ENCODE measurements at places on chromosomes 1 and 21.

GRCh38 chr1:243923292-243924171 lies 73.5 kb upstream of the AKT3 start:
- DNase-seq: no peak

GRCh38 chr1:248825136-248825535 lies 579 bp downstream of the SH3BP5L start:
- DNase-seq: no peak

GRCh38 chr1:228987736-228988506 lies 252.6 kb downstream of the RHOU start:
- no peak for DNase-seq

DNA sequence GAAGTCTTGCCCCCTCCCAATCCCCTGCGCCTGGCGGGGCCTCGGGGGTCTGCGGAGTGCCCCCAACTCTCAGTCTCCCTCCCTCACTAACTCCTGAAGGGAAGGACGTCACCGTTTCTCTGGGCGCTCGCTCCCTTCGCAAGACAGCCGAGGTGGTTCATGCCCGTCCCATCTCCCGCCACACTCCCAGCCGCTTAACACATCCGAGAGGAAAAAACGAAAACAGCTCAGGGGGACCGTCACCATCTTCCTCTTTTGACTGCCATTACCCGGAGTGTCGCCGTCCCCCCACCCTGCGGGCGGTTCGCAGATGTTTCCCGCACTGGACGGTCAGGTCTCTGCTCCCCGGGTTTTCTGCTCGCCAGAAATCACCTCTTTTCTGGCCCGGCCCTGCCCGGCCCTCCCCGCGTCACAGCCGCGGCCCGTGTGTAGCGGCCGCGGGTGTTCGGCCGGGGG lies 532 bp downstream of the ERO1B start:
- DNase-seq: peak; percentile 81

GRCh38 chr1:214662223-214662785 lies 59.3 kb downstream of the CENPF start:
- DNase-seq: no peak

DNA sequence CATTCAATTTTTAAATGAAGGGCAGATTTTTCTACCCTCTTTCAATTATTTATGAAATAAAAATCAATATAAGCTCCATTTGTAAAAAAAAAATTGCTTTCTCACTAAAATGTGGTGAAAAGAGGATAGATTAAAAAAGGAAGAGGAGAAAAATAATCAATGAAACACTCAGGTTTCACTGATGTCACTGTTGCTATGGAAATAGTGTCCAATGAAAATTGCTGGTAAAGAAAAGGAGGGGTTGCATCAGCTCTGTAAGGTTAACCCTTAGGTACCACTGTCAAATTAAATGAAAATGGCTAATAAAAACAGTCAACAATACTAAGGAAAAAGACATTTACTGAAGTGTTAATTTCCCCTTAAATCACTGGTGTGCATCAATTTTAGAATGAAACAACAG lies 91.6 kb upstream of the TTC39A start:
- peak; percentile 92 for DNase-seq

GRCh38 chr1:66562561-66562960 lies 28.6 kb downstream of the SGIP1 start:
- DNase-seq: no peak

GRCh38 chr1:32754317-32755097 lies 51.9 kb upstream of the SYNC start:
- peak; percentile 88 for DNase-seq

GRCh38 chr1:109523706-109524105 lies 14.2 kb upstream of the AMIGO1 start:
- no peak for DNase-seq

DNA sequence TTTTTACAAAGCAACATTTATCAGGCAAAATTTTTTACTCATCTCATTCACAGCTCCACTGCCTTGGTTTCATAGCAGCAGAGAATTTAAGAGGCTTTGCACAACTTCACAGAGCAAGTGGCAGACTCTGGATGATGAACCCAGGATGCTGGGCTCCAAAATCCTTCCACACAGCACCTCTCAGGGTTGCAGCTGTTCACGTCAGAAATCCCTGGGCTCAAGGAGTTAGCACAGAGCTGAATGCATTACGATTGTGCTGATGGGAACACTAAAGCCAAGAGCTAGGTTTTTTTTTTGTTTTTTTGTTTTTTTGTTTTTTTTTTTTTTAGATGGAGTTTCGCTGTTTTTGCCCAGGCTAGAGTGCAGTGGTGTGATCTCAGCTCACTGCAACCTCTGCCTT lies 2.4 kb upstream of the HTR6 start:
- DNase-seq: no peak

DNA sequence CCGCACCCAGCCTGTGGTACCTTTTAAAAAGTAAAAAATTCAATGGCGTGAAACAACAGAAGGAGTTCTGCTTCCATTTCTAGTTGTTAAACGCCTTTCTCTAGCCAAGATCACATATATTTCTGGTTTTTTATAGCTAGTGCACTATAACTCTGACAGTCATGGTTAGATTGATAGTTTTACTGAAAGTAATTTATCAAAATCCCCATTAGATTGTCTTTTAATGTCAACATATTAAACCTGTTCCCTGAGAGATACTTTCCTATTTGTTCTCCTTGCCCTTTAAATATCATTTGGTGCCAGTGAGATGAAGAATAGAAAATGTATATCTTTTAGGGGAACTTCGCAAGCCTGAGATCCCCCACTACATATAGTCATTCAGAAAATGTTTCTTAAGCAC lies 7.3 kb downstream of the SMAP2 start:
- DNase-seq: no peak

DNA sequence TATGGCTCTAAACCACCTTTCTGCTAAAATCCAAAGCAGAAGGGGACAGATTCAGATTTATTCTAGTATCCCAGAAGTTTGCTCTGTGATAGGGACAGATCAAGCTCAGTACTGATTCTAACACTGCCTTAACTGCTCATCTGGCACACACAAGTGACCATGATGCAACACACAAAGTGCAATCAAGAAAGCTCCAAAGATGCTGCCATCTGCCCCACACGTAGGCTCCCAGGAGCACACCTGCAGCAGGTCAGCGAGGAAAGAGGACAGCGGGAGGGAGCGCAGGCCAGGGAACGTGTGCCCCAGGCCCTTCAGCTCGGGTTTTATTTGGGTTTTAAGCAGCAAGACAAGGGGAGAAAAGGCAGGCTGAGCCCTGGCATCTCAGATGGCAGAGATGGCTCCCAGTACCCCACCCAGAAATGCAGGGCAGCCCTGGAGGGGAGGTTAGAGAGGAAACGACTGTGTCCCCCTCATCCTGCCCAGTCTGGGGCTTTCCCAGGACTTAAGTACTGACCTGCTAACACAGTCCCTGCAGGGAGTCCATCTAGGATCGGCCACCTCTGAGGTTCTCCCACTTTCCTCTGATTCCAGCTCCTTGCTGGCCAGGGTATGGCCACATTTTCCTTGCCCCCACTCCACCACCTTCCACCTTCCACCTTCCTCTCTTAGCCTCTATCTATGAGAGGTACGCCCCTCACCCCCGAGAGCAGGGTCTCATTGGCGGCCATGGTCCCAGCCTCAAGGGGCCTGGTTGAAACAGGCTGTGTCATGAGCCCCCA lies 1.2 kb downstream of the TRIM11 start:
- DNase-seq: no peak

GRCh38 chr1:161133220-161133740 lies 813 bp upstream of the DEDD start:
- no peak for DNase-seq

GRCh38 chr21:35208810-35209517 lies 159.9 kb upstream of the RUNX1 start:
- DNase-seq: peak; percentile 38

DNA sequence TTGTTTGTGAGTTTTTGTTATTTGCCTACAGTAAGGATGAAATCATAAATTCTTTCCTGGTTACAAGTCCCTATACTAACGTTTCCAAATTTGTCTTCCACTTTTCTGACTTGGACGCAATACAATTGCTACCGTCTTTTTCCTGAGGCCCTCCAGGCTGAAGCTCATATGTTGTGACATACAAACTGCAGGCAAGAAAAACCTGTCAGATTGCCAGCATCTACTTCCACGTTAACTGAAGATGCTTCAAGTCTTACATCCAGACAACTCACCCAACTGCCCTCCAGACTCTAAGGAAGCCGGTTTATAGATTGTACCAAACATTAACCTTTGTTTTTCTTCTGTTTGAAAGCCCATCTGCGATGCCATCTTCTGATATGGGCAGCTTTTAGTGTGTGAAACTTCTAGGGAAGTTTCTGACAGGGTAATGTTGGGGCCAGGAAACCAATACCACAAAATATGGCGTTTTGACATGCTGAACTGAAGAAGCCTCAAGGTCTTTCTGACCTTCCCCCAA lies 21.4 kb upstream of the RNF11 start:
- peak; percentile 34 for DNase-seq

- no peak for DNase-seq
Measured at GRCh38 chr1:212109728-212110127, 74.2 kb downstream of the DTL start.

GRCh38 chr1:76237211-76237610 lies 162.7 kb downstream of the ST6GALNAC3 start:
- DNase-seq: no peak

DNA sequence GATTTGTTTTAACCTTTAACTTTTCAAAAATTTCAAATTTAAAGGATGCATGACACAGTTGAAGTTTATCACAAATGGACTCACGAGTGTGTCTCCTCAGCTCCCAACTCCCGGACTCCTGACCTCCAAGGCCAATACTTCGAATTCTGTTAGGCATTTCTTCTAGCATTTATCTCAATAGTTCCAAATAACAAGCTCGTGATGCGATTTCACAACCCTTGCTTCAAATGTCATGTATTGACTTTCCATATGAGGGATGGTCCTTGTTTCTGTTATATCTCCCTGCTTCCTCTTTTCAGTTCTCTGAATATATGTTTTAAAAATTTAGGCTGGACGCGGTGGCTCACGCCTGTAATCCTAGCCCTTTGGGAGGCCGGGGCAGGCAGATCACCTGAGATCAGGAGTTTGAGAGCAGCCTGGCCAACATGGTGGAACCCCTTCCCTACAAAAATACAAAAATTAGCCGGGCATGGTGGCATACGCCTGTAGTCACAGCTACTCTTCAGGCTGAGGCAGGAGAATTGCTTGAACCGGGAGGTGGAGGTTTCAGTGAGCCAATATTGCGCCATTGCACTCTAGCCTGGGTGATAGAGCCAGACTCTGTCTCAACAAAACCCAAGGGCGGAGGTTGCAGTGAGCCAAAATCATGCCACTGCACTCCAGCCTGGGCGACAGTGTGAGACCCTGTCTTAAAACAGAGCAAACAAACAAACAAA lies 52.0 kb upstream of the TINAGL1 start:
- DNase-seq: no peak

- no peak for DNase-seq
Measured at GRCh38 chr1:234771642-234772344, 161.8 kb upstream of the IRF2BP2 start.

DNA sequence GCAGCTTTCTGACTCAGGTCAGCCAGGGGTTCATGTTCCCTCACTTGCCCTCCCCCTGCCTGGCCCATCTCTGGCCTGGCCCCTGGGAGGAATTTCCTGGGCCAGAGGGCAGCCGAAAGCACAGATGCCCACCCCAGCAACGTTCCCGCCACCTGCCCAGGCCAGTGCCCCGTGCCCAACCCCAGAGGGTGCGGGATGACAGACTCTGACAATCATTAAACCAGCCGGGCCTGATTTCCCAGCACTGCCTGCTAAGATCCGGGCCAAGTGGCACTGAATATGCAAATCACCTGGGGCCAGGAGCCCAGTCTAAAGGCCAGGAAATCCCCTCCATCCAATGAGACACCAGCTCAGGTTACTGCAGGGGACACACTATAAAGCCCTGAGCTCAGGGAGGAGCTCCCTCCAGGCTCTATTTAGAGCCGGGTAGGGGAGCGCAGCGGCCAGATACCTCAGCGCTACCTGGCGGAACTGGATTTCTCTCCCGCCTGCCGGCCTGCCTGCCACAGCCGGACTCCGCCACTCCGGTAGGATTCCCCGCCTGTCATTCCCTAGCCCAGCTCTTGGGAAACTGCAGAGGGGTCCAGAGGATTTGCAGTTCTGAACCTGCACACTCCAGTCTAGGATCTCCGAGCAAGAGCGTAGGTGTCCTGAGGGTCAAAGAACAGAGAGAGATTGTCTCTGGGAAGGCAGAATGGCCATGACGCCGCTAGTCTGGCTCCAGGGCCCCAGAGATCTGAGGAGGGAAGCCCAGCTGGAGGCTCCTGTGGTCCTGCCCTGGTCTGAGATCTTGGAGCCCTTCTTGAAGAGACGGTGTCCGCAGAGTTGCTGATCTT lies at the start of gene ELF3:
Gene ELF3, plus strand, starts transcription at position 408 of the 836 bp plus-strand sequence. CDS start 550 bp downstream, outside the sequence.
- DNase-seq: peak; percentile 58

- no peak for DNase-seq
Measured at GRCh38 chr21:45767071-45768006, 123.8 kb downstream of the PCBP3 start.

DNA sequence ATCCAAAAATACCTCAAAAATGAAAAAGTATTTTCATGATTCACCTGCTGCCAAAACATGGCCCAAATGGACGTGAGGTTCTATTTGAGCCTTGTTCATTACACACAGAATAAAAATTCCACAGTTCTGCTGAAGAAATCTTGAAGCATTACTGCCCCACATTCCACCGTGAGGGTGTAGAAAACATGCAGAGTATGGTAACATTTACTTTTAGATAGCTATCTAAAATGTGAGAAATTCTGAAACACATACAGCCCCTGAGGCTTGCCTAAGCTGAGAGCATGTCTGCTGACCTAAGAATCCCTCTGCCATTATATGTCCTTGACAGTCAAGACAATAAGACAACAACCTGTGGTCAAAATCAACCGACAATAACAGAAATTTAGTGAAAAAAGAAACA lies 186.5 kb downstream of the DSCAM start:
- DNase-seq: no peak

DNA sequence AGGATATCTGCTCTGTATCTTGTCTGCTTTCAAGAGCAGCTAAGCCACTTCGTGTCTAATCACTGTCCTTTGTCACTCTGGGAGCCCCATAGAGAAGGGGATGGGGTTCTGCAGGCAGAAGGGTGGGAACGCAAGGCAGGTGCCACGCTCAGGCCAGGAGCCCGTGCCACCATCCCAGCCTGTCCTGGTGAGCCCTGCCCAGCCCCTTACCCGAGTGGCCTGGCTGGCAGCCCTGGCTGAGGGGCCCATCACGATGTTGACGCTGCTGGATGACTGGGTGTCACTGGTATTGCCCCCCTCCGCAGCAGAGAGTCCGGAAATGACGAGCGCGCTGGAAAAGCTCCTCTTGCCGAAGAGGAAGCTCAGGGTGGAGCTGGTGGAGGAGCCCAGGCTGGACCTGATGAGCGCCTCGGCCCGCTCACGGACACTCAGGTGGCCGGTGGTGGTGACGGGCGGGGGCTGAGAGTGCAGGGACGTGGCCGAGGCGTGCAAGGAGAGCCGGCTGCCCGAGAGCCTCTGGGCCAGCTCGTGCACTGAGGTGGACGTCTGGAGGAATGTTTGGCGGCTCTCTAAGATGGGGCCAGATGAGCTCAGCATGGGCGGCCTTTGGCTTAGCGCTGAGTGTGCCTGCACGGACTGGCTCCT lies 35.6 kb downstream of the NTPCR start:
- no peak for DNase-seq

DNA sequence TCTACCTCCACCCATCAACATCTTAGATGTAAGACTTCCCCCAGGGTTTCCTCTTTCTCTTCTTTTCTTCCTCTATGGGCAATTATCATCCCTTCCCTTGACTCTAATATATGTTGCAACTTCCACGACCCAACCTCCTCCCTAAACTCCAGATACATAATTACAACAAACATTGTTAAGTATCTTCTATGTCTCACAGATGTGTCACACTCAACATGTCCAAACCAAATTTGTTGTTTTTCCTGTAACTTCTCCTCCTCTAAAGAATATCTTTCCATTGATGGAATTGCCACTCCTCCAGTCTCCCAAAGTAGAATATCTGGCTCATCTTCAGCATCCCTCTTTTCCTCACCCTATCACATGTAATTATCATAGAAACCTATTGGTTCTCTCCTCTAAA lies 314.2 kb downstream of the RWDD3 start:
- DNase-seq: no peak

All from eye (tissue), 1 donor.